ENCODE measurements at places on chromosomes 7 and 10.
A peak's percentile ranks its signal among the peaks of the same experiment; 100 is the strongest.

DNA sequence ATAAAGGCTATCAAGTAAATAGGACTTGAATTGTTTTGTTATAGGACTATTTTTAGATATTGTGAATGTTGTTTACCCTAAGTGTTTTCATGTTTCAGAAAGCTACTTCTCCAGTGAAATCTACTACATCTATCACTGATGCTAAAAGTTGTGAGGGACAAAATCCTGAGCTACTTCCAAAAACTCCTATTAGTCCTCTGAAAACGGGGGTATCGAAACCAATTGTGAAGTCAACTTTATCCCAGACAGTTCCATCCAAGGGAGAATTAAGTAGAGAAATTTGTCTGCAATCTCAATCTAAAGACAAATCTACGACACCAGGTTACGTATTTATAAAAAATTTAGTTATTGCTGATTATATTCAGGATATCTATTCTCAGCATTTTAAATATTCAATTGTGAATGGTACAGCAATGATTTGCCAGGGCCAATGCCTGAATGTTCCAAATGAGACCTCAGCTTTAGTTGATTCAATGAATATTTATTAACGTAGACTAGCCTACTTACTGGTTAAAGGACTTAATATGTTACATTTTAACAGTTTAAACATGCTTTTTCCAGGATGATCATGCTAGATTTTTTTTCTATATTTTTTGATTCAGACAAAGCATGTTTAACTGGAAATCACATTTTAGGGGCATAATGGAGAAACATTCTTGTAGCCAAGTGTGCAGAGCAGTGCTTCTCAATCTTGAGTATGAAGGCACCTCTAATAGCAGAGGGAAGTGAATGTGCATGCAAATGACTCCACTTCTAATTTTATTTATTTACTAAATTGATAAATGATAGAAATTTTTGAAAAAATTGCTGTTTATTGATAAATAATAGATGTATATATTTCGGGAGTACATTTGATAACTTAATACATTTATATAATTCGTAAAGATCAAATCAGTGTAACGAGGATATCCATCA is 18.2 kb downstream of the ANLN start:
- no peak for DNase-seq

- DNase-seq = peak; percentile 91
These were observed 51.5 kb downstream of the CCDC71L start for GRCh38 chr7:106609416-106609815.

- DNase-seq = no peak
These were observed 304.0 kb downstream of the ARHGAP12 start for GRCh38 chr10:31624611-31625010.

DNA sequence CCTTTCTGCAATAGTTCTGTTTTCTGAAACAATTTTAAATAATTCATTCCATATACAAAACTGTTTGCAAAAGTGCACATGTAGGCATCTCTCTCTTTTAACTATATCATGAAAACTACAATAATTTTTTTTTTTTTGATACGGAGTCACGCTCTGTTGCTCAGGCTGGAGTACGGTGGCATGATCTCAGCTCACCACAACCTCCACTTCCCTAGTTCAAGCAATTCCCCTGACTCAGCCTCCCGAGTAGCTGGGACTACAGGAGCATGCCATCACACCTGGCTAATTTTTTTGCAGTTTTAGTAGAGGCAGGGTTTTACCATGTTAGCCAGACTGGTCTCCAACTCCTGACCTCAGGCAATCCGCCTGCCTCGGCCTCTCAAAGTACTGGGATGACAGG is 44.0 kb upstream of the SEMA3A start:
- no peak for DNase-seq

GRCh38 chr7:121383235-121383910 is 12.7 kb downstream of the FAM3C start:
- no peak for DNase-seq

- DNase-seq = no peak
These were observed 156.1 kb downstream of the ADK start for GRCh38 chr10:74307061-74307651.

DNA sequence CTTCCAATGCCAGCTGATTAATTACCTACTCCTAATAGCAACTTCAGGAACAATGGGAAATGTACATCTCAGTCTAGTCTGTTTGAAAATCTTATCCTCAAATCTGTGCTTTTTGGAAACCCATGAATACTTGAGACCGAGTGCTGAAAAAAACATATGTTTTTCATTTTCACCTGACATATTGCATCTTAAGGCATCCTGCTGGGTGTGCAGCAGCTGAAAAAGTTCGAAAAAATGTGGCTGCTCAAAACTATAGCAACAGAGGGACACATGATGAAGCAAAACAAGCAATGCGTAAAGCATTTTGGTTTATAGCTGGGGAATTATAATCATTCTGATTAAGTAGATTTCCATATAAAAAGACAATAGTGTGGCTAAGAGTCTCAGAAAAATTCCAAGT is 218.0 kb downstream of the CREB5 start:
- peak; percentile 16 for DNase-seq

- DNase-seq = no peak
These were observed 61.2 kb downstream of the CDH23 start for GRCh38 chr10:71457908-71458307.

- DNase-seq = peak; percentile 51
These were observed 97.6 kb downstream of the LYZL1 start for GRCh38 chr10:29386342-29386999.

- DNase-seq = no peak
These were observed 69.7 kb upstream of the EMX2 start for GRCh38 chr10:117472872-117473271.

GRCh38 chr7:100212631-100213286 is 7.0 kb upstream of the PVRIG start:
- no peak for DNase-seq

DNA sequence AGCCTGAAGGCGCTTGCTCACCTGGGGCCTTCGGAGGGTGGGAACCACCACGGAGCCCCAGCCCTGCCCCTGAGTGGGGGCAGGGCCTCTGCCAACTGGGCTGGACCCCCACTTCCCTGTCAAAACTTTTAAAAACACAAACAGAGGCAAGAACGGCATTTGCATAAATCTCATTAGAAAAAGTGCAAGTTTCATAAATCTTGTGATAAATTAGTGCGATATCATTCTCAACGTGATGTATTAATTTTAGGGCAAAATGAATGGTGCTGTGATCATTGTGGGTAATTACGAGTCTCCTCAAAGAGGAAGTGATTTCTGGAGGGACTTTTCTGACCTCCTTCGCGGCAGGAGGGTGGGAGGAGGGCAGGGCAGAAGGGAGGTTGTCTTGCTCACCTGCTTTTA is 98.3 kb downstream of the CDH23 start:
- no peak for DNase-seq
